Psoas muscle (tissue), 8 donors: ENCODE measurements at places on chromosomes 2 and 18.

DNA sequence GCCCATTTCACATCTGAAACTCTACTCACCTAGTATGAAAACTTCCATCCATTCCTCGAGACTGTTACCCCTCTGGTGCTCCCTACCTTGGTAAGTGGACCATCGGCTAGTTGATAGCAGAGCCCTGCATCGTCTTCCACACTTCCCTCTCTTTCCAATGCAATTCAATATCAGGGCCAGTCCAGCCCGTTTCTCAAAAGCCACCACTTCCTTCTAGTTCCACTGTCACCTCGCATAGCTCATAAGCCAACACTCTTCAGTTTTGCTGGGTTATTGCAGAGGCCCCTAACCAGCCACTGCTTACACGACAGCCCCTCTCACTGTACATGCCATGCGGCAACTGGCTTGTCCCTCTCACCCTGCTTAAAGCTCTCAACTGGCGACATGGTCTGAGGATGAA lies 10.2 kb upstream of the ZNF407 start:
- no peak for DNase-seq

DNA sequence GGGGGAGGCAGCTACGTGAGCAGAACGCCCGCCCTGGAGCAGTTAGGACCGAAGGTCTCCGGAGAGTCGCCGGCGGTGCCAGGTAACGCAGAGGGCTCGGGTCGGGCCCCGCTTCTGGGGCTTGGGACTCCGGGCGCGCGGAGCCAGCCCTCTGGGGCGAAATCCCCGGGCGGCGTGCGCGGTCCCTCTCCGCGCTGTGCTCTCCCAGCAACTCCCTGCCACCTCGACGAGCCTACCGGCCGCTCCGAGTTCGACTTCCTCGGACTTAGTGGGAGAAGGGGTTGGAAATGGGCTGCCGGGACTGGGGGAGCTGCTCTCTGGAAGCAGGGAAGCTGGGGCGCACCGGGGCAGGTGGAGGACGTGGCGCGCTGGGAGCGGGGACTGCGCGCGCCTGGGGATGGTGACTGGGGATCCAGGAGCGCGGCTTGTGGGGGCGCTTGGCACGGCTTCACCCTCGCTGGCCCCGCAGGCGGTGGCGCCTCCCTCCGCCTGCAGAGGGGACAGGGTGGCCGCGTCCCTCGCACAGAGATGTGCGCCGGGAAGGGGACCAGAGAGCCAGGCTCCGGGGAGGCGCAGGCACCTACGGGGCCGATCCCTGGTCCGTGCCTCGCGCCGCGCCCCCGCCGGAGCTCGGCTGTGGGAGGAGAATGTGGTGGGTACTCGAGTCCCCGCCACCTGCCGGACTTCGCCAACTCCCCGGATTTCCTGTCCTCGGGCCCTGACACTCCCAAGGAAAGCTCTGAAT lies 688 bp downstream of the CDH20 start:
- no peak for DNase-seq

DNA sequence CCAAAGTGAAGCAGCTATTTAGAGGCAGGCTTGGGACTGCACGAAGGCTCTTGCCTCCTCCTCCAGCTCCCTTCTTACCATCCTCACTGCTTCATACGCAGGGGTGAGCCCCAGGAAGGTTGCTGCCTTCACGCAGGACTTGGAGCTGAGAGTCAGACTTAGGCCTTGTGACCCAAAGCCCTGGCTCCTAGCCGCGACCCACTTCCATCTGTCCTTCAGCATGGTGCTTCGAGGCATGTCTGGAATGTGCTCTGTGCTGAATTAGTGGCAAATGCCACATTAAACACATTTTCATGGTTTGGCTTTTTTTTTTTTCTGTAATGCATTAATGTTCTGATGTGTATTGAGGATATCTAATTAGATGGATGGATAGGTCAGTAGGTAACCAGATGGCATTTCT lies 37.5 kb downstream of the ITGB1BP1 start:
- DNase-seq: no peak

DNA sequence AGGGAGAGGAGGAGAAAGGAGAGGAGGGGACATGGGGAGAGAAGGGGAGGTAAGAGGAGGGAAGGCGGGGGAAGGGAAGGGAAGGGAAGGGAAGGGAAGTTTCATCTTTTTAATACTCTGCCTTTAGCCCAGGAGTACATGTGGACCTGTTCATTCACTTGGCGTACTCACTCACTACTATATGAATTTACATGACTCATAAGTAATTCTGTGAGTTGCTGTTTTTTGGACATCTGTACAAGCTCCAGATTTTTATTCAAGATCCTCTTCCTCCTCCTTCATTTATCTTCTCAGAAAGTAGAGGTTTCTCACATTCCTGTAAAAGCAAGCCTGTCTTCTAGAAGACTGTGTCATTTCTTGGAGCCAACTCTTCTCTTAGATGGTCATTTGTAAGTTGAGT lies 84.6 kb downstream of the RDH14 start:
- DNase-seq: no peak

DNA sequence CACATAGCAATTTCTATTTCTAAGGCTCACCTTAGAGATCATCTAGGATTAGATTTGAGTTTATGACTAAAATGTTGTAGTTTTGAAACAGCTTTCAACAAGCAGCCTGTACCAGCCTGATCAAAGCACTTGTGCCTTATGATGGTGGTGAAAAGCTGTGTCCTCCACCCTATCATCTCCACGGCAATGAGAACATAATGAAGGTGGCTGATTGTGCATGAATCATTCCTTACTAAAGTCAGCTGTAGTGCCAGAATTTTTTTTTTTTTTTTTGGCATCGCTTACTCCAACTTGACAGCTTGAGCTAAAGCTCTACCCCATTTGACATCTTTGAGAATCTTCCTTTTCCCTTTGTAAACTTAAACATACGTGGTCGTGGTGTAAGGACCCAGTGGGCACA lies 86.0 kb downstream of the DCC start:
- no peak for DNase-seq

GRCh38 chr2:138219961-138220360 lies 255.7 kb downstream of the HNMT start:
- no peak for DNase-seq

GRCh38 chr18:73043611-73044010 lies 175.8 kb upstream of the NETO1 start:
- no peak for DNase-seq

DNA sequence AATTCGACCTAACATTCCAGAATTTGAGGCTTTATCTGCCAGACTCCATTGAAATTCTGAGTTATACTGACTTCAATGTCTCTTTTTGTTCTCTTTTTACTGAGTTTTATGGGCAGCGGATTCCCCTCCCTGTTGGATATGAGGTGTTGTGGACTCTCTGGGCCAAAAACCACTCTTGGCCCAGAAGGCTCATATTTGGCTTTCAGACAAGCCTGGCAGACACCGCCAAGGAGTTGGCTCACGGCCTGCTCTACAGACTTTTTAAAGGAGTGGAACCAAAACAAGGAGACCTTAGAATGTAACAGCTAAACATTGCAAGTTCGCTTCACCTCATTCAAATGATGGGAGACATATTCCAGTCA lies 206.4 kb upstream of the NCKAP5 start:
- no peak for DNase-seq

GRCh38 chr2:74917702-74918619 lies 40.5 kb upstream of the POLE4 start:
- no peak for DNase-seq

DNA sequence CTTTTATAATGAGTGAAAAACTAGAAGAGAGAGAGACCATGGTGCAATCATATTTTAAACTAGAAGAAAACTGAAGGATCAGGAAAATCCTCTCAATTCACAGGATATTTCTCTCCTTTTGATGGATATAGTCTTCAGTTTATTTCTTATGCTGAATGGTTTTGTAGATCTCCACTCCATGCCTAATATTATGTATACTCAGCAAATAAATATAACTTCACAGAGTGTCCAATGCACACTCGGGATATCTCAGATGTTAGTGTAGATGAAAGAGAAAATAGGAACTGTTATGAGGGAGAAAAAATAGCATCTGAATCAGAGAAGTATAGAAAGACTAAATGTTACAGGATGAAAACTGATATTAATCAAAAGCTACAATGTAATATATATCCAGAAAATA lies 1324.5 kb upstream of the PIK3C3 start:
- no peak for DNase-seq

GRCh38 chr2:112254466-112255240 lies at the start of gene ZC3H8:
TSS of gene ZC3H8 (minus strand) at chr2:112255042. CDS start at chr2:112254981, 61 bp downstream.
- peak; percentile 98 for DNase-seq

- DNase-seq: no peak
These were observed 106.5 kb upstream of the SCN1A start for GRCh38 chr2:166234112-166234846.

DNA sequence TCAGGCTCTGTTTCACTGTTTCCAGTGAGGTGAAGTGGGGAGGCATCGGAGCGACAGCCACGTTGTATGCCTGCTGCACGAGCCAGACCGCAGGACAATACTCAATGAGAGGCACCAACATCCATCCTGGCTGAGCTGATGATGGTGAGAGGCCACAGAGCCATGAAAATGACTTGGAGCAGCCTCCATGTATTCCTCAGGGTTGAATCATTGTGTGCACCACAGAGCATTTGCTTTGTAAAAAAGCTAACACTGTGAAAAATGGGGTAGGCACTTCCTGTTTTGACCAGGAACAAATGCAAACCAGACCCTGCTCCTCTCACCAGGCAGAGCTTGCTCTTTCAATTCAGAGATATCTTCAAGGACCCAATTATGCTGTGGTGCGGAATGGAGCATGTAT lies 87.2 kb downstream of the LPIN1 start:
- no peak for DNase-seq

DNA sequence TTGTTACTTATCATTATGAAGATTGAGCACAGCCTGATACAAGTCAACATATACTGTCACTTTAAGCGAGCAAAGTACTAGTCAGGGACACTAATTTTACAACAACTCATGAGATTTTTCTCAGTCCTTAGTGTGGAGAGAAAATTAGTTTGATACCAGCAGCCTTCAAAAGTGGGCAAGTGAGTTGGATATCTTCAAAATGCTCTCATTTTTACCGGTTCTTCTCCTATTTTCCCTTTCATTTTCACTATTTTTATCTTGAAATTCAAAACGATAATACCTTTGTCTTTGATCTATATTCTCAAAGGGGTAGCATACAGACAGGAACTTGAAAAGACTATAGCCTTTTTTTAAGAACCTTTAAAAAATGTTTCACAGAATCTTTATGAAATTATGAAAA lies 52.0 kb upstream of the UBXN4 start:
- DNase-seq: no peak

- DNase-seq: no peak
These were observed 363.0 kb downstream of the SS18 start for GRCh38 chr18:25727281-25727985.

- no peak for DNase-seq
These were observed 1.5 kb downstream of the SLC39A10 start for GRCh38 chr2:195658541-195658890.

DNA sequence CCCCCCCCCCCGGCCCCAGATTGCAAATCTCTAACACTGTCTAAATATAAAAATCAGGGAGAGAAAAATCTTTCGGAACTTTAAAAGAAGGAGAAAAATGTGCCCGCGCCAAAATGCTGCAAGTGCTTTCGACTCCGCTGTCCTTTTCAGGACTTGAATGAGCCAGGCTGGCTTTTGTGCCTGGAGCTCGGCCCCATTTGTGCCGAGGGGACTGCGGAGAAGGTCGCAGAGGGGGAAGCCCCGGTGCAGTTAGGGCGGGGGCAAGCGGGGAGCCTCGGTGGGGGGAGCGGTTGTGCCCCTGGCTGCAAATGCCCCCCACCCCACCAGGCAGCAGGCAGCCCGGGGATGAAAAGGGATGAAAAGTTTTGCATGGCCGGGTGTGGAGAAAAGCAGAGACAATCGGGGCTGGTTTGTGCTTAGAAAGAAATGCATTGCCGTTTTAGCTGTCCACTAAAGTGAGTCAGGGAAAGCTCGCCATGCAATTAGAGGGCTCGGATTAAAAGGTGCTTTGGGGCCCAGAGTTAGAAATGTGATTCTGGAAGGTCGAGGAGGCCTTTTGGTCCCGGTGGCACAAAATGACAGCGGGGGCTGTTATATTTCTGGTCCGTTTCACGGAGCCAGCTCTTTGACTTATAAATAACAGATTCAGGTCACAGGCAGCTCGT lies 1.6 kb downstream of the INHBB start:
- peak; percentile 59 for DNase-seq

DNA sequence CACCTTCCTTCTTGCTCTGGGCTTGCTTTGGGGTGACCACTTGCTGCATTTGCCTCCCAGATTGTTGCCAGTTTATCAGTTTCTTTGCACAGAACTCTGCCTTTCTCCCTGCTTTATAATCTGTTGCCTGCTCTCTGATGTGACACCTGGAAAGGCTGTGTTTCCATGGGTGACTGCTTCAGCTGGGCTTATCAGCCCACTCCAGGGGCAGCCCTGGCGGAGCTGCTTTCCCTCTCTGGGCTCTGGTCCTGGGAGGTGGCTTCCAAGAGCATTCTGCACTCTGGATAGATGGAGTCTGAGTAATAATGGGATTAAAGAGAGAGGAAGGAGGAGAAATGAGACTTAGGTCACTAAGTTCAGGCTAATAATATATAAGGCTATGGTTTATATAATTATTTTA lies 352.7 kb downstream of the TSN start:
- no peak for DNase-seq

DNA sequence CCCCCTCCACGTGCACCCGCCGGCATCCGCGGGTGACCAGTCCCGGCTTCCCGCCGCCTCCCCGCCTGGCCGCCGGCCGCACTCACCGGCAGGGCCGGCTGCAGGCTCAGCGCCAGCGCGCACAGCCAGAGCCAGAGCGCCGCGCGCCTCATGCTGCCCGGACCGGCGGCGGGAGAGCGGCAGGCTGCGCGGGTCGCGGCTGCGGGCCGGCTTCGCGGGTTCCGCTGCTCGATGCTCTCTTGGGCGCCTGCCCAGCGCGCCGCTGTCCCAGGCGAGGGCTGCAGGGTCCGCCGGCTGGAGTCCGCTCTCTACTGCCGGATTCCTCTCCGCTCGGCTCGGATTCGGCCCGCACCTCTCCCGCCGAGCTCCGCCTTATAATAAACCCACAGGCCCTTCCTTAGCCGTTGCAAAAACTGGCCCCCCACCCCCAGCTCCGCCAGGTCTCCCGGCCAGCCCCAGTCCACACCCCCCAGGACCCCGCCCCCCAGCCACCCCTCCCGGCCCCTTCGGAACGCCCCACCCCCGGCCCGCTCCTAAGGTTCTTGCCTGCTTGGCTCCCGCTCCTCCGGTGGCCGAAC lies at the start of gene SDC1:
Gene SDC1, minus strand, starts transcription at position 415 of the 578 bp plus-strand sequence. Its CDS starts 263 bp downstream, at position 152.
- peak; percentile 53 for DNase-seq

GRCh38 chr2:73944714-73945113 lies 18.0 kb downstream of the DGUOK start:
- no peak for DNase-seq
